Inflammatory macrophage treated with lipopolysaccharide for 4 hours (primary cell): ENCODE measurements at places on chromosomes 16 and 17.

- DNase-seq: peak; percentile 75
These were observed 6.8 kb upstream of the NOTUM start for GRCh38 chr17:81967533-81968395.

- DNase-seq: no peak
These were observed 6.4 kb downstream of the NGFR start for GRCh38 chr17:49501496-49501895.

GRCh38 chr17:19555746-19556145 is 22.1 kb downstream of the SLC47A1 start:
- DNase-seq: no peak

- no peak for DNase-seq
These were observed 12.2 kb downstream of the ZNHIT3 start for GRCh38 chr17:36498560-36499300.

DNA sequence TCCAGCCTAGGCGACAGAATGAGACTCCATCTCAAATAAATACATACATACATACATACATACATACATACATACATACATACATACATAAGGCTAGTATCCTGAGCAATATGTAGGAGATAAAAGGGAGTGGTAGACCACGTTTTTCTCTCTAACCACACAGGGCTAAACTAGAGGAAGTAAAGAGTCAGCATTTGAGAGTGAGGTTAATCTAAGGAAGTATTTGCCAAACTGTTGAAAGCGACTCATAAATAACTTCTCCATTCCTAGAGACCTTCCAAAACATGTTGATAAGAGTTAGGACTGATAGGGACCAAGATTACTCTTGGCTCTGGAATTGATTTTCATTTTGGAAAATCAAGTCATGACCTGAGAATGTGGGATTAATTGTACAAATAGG is 68.9 kb downstream of the NEUROD2 start:
- peak; percentile 61 for DNase-seq

- DNase-seq: no peak
These were observed 1.1 kb upstream of the PPL start for GRCh38 chr16:4937782-4938682.

DNA sequence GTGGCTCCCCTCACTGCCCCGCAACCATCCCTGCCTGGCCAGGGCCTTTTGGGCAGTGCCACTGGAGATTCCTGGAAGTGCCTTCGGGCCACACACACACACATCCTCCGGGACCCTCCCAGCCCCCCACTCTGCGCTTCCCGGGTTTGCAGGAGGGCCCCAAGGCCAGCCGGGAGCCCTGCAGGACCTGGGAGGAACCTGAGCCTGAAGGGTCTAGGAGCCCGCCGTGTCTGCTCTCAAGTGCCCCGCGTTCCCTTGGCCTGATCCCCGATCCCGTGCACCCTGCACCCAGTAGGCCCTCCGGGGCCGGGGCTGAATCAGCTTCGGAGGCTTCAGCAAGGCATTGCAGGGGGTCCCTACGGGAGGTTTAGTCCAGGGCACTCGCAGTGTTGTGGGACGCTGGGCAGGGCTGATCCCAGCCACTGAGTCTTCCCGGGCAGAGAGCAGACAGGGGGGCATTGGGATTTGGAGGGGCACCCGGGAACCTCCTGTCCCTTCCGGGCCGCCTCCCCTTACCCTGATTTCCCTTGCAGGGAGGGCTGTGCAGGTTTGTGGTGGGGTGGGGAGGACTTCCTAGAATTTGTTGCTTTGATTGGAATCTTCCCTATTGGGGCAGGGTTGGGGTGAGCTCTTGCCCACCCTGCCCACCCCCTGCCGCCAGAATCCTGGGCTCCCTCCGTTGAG is 36.9 kb downstream of the TMEM235 start:
- DNase-seq: no peak

DNA sequence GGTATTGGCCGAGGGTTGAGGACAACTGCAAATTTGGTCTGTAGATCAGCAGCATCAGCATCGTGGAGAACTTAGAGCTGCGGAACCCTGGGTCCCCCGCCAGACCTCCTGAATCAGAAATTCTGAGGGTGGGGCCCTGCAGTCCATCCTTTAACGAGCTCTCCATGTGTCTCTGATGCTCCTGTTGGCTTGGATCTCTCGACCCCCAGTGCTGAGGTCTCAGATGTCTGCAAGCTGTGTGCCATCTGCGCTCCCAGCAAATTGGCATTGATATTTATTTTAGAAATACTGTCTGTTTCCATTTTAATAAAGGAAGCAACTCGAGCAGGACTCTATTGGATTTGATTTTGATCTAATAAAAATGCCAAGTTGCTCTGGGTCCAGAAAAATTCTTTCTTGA is 250.0 kb downstream of the KATNIP start:
- DNase-seq: no peak

DNA sequence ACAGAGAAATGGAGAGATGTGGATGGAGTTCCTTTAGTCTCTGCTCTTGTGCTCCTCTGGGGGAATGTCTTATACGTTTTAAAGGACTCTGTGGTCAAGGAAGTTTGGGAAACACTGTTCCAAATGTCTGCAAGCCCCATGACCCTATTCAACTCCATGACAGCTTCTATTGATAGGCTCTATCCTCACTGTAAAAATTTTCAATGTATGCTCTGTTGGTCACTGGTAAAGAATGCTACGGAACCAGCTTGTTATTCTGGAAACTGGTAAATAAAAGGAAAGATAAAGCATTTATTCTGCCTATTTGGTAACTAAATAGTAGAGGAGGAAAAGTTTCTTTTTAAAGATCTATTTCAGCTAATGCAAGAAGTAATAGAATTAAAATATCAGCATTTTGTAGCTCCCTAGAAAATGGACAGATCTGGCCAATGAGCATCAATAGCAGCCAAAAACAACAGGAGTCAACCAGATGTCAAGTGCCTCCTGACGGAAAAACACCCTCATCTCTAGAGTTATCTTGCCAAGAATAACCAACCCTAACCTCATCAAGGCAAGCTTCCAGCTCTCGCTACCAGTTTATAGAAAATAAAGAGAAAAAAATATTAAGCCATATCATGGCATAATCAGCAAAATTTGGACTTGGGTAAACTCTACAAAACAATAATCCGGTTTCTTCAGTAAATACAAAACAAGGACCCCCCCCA is 16.1 kb downstream of the GDE1 start:
- DNase-seq: no peak

DNA sequence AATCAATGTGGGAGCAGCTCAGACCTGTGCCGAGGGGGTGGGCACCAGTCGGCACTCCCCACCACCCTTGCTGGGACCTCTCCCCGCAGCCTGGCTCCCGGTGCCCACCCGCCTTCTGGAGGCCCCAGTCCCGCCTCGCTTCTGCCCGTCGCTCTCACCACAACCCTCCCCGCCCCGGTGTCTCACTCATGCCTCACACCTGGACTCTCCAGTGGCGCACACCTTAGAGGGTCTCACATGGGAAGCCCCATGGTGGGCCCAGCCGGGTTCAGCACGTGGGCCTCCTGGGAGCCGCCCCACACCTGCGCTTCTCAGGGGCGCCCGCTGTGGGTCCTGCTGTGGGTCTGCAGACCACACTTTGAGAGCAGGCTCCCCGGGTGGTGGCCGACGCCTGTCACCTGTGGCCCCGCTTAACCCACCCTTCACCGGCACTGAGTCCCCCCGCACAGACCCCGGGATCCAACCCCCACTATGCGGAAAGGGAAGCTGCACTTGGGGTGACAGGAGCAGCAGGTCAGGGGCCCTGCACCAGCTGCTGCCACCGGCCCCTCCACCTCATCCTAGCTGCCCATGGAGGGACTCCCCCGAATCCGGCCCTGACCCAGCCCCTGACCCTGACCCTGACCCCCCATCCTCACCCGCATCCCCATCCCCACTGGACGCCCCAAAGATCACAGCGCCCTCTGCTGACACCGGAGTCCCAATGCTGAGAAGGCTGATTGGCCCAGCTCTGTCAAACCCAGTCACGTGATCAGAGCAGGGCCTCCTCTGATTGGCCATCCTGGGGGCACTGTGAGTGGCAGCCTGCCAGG is 27.4 kb upstream of the SLC38A10 start:
- peak; percentile 35 for DNase-seq

GRCh38 chr17:63035271-63035670 is 69.2 kb downstream of the TANC2 start:
- DNase-seq: no peak

- peak; percentile 32 for DNase-seq
These were observed 48.4 kb upstream of the SKAP1 start for GRCh38 chr17:48478224-48479013.

- peak; percentile 99 for DNase-seq
These were observed 21.9 kb upstream of the SSTR2 start for GRCh38 chr17:73142872-73143381.

GRCh38 chr16:58510097-58510775 is 5.1 kb upstream of the SETD6 start:
- DNase-seq: no peak

GRCh38 chr16:10647721-10648296 is 46.9 kb downstream of the TEKT5 start:
- DNase-seq: no peak

DNA sequence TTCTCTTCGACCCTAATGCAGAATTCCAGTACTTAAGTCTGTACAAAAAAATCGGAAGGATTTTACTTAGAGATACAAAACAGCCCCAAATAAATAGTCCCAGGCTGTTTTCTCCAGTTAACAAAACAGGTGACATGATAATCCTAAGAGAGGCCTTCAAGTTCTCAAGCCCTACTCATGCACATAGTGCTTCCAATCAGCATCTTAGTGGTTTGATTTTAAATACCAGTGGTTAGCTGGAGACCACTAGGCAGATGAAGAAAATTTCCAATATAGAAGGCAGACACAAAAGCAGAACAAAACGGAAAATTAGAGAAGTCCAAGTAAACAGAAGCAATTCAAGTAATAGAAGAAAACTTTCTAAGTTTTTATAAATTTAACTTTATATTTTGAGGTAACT is 5.2 kb upstream of the OR4D2 start:
- DNase-seq: no peak

DNA sequence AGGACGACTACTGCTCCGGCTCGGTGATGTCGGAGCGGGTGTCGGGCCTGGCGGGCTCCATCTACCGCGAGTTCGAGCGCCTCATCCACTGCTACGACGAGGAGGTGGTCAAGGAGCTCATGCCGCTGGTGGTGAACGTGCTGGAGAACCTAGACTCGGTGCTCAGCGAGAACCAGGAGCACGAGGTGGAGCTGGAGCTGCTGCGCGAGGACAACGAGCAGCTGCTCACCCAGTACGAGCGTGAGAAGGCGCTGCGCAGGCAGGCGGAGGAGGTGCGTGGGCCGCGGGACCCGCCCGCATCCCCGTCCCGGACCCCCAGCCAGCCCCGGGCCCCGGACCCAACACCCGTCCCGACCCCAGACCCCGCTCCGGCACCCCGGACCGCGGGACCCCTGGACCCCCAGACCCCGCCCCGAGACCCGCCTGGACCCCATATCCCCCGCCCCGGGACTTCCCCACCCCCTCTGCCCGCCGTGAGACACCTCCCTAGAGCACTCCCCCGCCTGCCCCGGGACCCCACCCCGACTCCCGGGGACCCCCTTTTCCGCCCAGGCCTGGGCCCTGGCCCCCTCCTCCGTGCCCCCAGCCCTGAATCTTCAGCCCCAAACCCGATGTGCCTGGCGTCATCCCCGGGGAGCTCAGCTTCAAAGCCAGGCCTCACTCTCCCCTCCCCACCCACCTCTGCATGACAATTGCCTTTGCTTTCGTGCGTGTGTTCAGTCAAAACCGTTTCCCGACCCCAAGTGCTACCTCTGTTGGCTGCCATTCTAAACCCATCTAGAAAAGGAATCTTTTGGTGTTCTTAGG is 594 bp downstream of the MAPK8IP3 start:
- peak; percentile 22 for DNase-seq

- peak; percentile 79 for DNase-seq
These were observed 17.9 kb downstream of the PSME3IP1 start for GRCh38 chr16:57167953-57168352.

- DNase-seq: no peak
These were observed 14.6 kb downstream of the SMTNL2 start for GRCh38 chr17:4598776-4599504.

DNA sequence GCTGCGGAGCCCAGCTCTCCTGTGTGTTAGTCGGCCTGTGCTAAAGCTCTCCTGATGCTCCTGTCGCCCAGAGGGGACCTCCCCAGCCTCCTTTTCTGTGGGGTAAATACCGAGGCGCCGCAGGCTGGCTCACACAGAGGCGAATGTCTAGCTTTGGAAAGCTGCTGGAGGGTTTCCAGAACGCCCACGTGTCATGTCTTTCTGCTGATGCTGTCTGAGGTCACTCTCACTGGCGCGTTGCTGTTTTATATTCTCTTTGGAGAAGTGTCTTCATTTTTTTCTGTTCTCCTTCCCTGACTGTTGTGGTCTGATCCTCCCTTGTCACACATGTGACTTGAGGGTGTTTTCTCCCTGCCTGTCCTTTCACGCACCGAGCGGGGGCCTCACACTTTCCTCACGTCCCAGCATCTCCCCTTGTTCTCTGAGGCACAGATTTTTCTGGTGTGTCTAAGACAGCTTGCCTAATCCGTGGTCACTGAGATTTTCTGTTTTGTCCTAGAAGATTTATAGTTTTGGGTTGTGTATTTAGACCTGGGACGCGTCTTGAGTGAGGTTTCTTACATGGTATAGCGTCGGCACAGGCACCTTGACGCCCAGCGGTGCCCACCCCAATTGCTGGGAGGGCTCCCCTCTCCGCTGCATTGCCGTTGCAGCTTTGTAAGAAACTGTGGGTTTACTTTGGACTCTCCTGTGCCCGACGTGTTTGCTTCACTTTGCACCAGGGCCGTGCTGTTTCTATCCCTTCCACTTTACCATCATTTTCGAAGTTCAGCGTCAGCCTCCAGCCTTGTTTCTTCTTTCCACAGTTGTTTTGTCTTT is 92.1 kb upstream of the ZNF750 start:
- DNase-seq: peak; percentile 75

DNA sequence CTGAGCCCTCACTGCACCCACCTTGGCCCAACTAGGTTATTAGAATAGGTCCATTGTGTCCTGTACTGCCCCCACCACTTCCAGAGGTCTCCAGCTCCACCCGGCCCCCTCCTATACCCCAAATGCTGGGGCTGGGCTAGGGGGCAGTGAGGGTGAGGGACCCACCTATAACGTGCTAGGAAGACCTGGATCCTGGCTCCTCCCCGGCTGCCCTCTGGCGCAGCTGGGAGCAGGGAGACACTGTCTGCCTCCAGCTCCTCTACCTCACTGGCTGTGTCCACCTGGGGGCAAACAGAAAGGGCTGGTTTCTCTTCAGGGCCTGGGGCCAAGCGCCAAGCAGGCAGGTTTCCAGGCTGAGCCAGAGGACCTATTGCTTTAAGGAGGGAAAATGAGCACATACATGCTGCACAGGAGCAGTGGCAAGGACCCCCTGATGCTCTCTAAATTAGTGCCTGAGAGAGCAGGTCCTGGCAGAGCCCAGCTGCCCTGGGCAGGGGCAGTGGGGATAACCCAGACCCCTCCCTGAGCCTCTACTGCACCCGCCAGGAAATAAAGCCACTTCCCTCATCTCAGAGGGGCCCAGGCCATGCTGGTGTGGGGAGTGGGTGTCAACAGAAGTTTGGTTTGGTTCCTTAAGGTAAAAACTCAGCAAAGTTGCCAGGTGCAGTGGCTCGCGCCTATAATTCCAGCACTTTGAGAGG is 12.2 kb downstream of the TSPOAP1 start:
- DNase-seq: no peak

GRCh38 chr17:2502871-2503580 is 8.7 kb downstream of the METTL16 start:
- DNase-seq: no peak

GRCh38 chr16:24990803-24991202 is 24.4 kb downstream of the ARHGAP17 start:
- DNase-seq: no peak

GRCh38 chr16:15466886-15467781 is 32.7 kb downstream of the BMERB1 start:
- DNase-seq: no peak

GRCh38 chr16:1413684-1414531 is 596 bp downstream of the UNKL start:
- DNase-seq: peak; percentile 59

- DNase-seq: no peak
These were observed at the start of gene KCNAB3 for GRCh38 chr17:7929158-7930023. TSS of gene KCNAB3 (minus strand) at chr17:7929856. CDS start at chr17:7929435, 421 bp downstream.
